HuH-7.5 (cell line): ENCODE measurements at places on chromosomes 7 and 10.

GRCh38 chr10:88152728-88153133 is 289.3 kb downstream of the PTEN start:
- DNase-seq, result no peak

- no peak for DNase-seq
Observed at GRCh38 chr10:89118091-89118490, 89.0 kb downstream of the CH25H start.

DNA sequence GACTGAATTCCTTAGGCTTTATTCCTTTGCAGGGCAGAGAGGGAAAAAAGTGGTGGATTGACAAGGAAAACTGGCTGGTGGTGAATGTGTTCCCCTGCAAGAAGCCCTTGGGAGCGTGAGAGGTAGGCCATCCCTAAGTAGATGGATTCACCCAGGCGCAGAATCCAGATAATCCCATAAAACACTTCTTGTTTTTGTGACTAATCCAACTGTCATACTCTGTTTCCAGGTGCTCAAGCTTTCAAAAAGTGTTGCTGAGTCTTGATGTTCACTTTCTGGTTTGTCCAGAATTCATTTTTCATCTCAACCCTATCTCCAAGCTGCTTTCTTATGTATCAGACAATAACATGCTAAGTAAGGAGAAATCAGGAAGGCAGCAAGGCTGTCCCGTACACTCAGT is 250.8 kb upstream of the HABP2 start:
- DNase-seq, result no peak

GRCh38 chr7:140696024-140696679 is 356 bp upstream of the NDUFB2 start:
- DNase-seq, result peak; percentile 93

DNA sequence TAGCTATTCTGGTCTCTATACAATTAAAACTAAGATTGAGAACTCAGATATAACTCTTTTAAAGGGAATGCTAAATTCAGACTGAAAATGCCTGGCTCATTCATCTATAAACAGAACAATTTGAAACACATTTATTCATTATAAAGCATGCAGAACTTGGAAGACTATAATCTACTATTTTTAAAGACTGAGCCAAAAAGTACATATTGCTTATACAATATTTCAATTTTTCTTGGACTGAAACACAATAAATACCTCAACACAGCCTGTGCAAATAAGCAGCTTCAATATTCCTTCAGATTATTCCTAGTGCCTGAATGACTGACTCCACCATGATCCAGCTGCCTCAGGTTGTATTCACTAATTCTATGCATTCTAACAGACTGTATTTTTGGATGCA is 15.5 kb upstream of the PHYH start:
- no peak for DNase-seq

DNA sequence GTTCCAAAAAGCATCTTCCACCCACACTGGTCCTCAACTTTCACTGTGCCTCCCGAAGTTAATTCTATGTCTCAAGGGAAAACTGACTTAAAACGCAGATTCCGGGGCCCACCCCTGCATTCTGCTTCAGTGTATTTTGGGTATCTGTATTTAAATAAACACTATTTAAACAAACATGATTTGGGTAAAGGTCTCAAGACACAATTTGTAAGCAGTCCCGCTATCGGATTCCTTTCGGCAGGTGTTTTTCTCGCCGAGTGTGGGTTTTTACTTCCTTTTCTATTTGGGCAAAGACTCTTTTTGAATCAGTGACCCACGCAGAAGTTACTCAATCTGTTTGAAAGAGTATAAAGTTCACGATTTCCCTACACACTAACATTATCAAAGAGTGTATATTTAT is 1.2 kb downstream of the PDIA4 start:
- DNase-seq, result no peak

- DNase-seq, result no peak
Observed at GRCh38 chr7:126411032-126411820, 841.5 kb downstream of the GRM8 start.

GRCh38 chr10:52952391-52953055 is 179.9 kb upstream of the MBL2 start:
- no peak for DNase-seq

DNA sequence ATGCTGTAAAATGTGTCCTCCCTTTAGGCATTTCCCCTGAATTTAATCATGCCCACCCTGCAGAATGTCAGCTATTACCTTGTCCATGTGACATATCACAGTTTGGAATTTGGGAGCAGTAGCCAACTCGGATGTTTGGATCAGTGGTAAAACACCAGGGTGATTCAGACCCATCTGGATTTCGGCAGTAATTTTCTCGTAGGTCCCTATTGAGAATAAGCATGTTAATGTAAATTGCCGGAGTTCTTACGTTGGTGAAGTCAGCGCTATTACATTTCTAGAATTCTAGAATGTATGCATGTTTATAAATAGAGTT is 44.1 kb downstream of the HGF start:
- no peak for DNase-seq

DNA sequence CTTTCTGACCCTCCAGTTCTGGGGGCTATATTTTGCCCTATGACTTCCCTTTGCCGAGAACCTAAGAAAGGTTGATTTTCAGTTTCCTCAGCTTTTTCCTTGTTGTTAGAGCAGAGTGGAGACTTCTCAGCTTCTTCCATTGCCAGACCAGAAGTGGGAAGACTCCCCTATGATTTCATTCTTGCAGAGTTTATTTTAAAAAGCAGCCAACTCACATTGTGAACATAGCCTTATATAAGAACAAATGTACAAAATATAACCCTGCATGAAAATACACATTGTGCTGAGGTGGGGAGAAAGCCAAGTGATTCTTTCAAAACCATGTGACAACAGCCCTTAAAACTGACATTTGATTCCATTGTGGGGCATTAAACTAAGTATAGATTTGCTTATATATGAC is 33.8 kb upstream of the FZD8 start:
- DNase-seq, result no peak

GRCh38 chr10:44233561-44234482 is 151.1 kb downstream of the CXCL12 start:
- no peak for DNase-seq

DNA sequence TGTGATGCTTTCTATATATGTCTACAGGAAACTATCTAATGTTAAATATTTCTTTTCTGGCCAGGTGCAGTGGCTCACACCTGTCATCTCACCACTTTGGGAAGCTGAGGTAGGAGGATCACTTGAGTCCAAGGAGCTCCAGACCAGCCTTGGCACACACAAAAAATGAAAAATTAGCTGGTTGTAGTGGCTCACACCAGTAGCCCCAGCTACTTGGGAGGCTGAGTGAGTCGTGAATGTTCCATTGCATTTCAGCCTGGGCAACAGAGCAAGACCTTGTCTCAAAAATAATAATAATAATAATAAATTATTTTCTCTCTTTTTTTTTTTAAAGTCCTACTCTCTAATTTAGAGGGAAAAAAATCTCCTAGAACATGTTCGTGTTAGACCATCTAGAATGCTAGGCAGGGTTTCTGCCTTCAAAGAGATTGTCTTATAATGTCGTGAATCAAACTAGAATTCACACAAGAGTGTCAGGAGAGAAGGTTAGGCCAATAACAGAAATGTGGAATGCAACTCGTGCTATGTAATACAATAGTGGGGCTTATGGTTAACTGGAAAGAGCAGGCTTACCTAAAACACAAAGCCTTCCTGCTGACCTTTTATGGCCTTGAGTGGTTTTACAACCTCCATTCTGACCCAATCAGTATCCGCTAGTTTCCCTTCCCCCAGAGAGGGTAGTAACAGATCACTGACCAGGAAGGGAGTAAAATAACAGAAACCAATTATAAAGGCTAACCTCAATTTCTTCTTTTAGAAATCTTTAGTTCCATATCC is 46.3 kb downstream of the MYOF start:
- DNase-seq, result peak; percentile 43

DNA sequence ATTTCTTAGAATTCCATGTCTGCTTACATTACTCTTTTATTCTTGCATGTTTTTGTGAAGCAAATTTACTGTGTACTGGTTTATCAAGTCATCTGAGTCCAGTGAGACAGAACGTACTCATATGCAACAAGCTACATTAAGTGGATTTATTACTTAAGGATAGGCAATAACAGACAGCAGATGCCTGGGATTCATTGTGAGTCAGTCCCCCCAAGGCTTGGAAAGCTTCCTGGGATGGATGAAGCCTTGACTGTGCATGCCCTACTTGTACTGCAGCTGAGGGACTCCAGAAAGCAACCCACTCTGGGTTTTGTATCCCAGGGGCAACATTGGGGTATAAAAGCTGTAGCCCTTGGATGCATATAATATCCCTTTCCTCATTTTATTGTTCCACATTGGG is 113.4 kb upstream of the RAB18 start:
- no peak for DNase-seq

GRCh38 chr7:18671176-18671575 is 175.6 kb downstream of the HDAC9 start:
- no peak for DNase-seq

DNA sequence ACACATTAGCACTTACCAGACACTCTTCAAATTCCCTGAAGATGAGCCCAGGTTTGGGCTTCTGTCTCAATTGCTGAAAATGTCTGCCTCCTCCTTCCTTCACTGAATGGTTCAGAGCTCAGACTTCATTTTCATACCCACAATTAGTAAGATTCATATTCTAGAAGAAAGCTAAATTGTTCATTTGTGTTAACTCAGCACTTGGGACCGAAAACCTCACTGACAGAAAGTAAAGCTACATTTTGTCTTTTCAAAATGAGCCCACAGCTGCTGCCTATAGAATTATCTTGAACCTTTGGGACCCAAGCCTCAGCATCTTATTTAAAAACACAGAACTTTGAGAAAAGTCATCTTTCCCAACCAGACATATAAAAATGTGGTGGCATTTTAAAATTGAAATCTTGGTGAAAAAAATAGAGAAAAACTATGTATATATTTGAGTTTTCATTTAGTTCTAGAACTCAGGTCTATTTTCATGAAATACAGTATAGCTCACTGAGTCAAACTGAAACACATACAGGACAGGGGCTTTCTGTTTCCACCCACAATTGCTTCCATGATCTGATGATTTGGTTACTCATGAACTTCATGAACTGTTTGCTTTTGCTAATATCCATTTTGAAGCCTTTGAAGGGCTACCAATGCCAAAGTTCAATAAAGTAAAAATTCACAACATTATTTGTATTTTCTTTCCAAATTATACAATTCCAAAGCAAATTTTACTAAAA is 119.1 kb upstream of the PFKP start:
- DNase-seq, result no peak

DNA sequence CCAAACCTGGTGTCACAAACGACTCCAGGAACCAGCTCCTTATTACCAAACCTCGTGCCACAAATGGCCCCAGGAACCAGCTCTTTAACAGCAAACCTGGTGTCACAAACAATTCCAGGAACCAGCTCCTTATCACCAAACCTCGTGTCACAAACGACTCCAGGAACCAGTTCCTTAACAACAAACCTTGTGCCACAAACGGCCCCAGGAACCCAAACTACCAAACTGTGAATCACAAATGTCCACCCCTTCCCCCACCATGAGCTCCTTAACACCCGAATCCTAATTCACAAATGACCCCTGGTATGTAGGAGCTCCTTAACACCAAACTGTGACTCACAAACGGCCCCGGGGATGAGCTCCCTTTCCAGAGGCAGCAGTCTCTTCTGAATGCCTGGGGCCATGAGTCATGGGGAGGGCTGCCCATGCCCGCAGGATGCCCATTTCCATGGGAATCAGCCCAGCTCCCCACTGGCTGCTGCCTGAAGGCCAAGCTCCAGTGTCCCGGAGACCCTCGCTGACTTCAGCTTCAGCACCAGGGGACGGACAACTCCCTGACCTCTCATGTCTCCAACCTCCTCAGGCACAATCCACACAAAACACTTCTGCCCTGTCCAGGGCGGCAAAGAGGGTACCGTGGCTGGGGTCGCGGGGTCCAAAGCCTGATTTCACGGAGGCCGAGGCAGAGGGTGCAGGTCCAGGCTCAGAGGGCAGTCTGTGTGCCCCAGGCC is 213.1 kb downstream of the ELFN1 start:
- DNase-seq, result no peak

DNA sequence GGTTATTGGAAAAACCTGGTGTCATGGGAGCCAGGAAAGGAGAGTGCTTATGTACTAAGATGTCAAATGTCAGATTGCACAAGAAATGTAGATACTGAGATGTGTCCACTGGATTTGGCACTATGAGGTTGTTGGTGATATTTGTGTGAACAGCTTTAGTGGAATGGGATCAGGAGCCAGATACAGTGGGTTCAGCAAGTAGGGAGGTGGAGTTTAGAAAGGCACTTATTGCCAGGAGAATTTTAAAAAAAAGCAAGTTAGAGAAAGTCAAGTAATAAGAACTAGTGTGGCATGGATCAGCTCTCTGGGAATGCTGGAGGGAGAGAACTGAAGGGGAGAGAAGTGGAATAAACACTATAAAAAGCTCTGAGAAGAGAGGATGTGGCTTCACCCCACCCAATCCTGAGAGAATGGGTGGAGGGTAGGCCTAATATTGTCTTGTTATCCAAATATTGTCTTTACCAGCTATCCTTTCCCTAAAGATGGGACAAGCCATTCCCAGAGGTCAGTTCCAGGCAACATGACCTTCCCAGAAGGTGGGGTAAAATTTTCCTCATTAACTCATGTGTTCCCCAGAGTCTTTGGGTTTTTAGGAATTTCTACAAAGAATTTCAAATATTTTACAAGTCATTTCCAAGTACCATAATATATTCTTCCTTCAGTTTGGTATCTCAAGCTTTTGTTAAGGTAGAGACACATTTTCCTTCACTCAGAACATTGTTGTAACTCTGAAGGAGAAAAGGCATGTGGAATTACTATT is 42.3 kb downstream of the ENTPD1 start:
- no peak for DNase-seq

DNA sequence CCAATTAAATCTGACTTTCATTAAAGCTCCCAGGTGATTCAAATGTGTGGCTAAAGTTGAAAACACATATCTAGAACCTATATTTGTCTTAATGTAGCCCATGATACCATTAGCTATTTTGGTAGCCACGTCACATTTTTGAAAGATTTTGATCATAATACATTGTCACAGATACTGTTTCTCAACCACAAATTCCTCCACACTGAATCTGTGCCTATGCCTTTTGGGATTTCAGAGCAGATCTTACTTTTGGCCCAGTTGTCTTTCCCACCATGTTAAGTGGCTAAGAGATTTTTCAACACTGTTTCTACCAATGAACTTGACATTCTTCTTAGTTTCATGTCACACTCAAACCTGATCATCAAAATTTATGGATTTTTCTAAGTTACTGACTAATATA is 47.4 kb downstream of the CH25H start:
- no peak for DNase-seq

GRCh38 chr7:37061849-37062559 is 337.7 kb upstream of the AOAH start:
- DNase-seq, result no peak

GRCh38 chr7:51017576-51018535 is 235.2 kb upstream of the GRB10 start:
- DNase-seq, result no peak

DNA sequence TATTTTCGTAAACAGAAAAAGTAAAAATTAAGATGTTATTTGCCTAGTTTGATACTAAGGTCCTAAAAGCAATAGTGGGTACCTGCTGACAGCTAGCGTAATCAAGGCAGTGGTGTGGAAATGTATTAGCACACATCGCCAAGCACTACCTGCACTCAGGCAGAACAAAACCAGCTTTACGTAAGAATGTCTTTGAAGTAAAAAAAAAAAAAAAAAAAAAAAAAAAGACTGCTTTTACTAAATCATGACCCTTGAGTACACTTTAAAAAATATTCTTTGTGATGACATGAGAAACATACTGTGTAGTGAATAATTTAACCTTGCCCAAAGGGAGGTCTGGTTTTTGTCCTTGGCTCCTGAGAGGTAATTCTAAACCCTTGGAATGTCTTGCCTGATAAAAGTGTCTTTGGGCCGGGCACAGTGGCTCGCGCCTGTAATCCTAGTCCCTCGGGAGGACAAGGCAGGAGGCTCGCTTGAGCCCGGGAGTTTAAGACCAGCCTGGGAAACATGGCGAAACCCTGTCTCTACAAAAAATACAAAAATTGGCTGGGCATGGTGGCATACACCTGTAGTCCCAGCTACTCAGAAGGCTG is 12.7 kb downstream of the XRCC2 start:
- no peak for DNase-seq
